Common myeloid progenitor, CD34-positive (primary cell): ENCODE measurements at places on chromosomes 5 and 9.
A peak's percentile ranks its signal among the peaks of the same experiment; 100 is the strongest.

DNA sequence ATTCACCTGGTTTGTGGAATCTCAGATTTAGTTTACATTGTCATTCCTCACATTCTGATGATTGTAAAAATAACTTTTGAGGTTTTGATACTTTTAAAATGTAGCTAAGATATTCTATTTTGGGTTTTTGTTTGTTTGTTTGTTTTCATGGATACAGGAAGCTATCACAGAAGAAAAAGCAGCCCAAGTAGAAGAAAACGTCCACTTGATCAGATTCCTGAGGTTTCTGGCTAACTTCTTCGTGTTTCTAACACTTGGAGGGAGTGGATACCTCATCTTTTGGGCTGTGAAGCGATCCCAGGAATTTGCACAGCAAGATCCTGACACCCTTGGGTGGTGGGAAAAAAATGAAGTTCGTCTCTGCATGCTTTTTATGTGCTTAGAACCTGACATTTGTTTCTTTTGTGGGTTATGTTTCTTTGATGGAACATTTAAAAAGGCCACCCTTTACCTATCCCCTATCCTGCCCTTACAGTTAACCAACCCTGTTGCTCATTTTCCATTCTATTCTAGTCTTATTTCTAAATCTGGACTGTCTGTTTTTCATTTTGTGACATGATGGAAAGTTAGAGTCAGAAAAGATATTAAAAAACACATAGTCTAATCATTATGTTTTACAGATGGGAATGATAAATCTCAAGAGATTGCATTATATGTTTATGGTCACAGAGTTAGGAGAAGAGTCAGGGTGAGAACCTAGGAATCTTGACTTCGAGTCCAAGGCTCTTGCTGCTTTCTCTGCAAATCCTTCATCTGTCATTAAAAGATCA lies 163.7 kb downstream of the ALDH1A1 start:
- DNase-seq: no peak

DNA sequence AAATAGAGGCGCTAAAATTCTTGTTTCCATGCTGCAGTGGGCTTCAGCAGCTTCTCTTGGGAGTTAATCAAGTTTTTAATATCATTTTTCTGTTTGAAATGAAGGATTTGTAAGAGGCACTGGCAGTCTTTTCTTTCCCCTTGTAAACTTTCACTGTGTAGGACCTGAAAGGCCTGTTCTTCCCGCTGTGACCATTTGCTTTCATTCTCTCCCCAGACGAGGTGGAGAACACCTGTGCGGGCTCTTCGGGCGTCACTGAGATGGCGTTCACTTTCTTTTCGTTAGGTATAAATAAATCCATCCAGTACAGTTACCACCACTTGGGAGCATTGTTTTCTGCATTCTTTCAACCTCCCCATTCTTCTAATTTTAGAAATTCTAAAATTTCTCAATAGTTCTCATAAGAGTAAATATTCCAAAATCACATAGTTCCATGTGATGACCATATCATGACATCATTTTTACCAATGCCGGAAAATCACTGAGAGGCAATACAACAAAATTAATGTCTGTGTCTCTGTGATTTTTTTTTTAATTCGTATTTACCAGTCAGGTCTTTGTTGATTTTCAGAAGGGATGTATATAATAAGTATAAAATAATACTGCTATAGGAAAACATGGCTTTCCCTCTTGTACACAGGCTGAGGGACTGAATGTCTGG lies 131.7 kb upstream of the ICE1 start:
- DNase-seq: no peak

DNA sequence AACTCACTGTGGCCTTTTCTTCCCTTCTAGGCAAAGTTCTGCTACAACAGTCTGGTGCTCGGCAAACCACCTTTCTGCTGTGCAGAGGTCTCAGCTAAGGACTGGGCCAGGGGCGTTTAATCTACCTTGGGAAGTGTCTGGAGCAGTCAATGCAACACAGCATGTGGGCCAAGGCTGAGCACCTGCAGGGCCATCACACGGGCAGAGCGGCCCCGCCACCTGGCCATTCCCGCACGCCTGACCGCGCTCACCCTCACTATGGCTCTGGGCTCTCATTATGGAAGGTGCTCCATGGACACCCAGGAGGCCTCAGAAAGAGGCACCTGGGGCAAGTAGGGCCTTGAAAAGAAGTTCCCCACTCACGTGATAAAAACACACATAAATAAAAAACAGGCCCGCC lies 65.7 kb upstream of the TBC1D9B start:
- DNase-seq: no peak

- DNase-seq: no peak
Measured at GRCh38 chr9:69696802-69697201, 24.6 kb upstream of the APBA1 start.

DNA sequence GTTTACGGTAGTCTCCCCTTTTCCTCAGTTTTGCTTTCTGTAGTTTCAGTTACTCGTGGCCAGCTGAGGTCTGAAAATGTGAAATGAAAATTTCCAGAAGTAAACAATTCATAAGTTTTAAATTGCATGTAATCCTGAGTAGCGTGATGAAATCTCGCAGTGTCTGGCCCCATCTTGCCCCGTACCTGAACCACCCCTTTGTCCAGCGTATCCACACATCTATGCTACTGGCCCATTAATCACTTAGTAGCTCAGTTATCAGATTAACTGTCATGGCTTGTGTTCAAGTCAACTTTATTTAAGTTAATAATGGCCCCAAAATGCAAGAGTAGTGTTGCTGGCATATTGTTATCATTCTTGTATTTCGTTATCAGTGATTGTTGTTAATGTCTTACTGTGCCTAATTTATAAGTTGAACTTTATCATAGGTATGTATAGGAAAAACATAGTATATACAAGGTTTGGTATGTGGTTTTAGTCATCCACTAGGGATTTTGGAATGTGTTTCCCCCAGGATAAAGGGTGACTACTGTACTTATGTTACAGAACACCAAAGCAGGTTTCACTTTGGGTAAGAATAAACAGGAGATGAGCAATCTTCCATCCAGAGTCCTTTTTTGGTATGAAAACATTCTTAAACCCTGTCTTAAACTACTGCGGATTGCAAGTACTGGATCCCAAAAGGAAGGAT lies 118.4 kb upstream of the KCNN2 start:
- DNase-seq: no peak

DNA sequence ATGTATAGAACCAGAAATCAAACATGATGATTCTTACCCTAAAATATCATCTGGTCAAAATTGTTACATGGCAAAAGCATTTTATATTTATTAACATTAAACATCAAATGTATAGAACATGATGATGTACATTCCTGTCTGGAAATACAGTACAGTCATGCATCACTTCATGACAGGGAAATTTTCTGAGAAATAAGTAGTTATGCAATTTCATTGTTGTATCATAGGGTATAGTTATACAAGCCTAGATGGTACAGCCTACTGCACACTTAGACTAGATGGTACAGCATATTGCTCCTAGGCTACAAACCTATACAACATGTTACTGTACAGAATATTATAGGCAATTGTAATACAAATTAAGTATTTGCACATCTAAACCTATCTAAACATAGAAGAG lies 64.6 kb upstream of the VCAN start:
- DNase-seq: no peak

GRCh38 chr5:10493884-10494283 lies 52.2 kb downstream of the ROPN1L start:
- no peak for DNase-seq

GRCh38 chr5:31598640-31599611 lies 40.0 kb upstream of the PDZD2 start:
- no peak for DNase-seq

DNA sequence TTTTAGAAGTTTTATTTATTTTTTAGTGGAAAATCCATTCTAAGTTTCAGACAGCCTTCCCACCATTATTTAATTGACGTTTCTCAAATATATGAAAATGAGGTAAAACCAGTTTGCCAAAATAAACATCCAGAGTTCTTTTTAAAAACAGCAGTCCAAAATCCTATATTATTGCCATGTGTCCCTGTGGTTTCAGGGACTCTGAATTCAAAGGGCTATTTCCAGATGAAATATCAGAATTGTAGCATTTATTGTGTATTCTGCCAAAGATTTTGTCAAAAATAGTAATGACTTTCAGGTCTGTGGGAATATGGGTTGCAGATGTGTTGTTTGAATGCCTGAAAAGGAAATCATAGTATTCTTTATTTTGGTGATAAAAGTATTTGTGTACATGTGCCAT lies 41.6 kb downstream of the XRCC4 start:
- no peak for DNase-seq

DNA sequence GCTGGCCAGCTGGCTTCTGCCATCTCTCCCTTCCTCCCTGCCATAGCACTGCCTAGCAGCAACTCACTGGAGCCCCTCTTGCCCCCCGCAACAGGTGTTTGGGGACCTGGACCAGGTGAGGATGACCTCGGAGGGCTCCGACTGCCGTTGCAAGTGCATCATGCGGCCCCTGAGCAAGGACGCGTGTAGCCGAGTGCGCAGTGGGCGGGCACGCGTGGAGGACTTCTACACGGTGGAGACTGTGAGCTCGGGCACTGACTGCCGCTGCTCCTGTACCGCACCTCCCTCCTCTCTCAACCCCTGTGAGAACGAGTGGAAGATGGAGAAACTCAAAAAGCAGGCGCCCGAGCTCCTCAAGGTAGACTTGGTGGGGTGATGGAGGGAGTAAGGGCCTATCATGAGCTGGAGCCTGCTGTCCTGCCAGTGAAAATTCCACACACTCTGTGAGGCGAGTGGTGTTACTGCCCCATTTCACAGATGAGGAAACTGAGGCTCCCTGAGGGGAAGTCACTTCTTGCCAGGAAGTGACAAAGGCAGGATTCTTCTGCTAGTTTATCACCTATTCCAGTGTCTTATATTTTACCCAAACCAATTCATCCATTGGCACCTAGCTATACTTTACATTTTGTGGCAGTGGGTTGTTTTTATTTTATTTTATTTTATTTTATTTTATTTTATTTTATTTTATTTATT lies 10.1 kb downstream of the OLFML2A start:
- no peak for DNase-seq

- no peak for DNase-seq
Measured at GRCh38 chr9:129740666-129741464, 12.0 kb downstream of the PTGES start.

GRCh38 chr9:134376386-134377142 lies 50.3 kb downstream of the RXRA start:
- DNase-seq: no peak

DNA sequence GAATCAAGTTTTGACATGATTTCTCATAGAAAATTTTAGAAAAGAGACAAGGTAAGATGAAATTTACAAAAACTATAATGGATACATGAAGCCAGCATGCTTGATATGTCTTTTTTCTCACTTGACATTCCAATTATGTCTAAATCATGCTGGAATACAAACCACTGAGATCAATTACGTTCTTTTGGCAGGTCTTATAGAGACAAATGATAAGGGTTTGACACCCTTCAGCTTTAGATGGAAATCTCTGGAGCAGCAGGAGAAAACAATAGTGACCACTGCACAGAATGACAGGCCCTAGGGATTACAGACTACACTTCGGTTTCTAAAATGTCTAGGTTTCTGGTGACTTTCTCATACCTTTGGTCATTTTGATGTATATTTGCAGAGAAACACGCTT lies 342.9 kb downstream of the TRPM3 start:
- no peak for DNase-seq

DNA sequence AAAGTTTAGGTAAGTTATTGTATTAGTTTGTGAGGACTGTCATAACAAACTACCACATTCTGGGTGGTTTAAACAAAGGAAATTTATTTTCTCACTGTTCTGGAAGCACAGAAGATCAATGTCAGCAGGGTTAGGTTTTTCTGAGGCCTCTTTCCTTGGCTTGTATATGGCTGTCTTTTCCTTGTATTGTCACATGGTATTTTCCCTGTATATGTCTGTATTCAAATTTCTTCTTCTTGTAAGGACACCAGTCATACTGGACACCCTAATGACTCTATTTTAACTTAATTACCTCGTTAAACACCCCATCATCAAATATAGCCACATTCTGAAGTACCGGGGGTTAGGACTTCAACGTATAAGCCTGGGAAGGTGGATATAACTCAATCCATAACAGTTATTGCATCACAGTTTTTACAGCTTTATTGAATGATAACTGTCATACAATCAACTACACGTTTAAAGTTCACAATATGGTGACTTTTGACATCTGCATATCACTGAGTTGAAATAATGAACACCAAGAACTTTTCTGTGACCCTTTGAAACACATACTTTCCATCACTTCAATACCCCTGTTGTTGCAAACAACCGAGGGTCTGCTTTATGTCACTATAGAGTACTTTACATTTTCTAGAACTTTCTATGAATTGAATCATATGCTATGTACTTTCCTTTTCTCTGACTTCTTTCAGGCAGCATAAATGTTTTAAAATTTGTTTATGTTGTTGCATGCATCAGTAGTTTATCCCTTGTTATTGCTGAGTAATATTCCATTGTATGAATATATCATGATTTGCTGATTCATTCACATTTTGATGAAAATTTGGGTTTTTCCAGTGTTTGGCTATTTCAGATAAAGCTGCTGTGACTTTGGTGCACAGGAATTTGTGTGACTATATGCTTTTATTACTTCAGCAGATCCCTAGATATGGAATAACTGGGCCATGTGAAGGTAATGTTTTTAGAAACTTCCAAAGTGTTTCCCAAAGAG lies 48.5 kb downstream of the MTRR start:
- DNase-seq: no peak

GRCh38 chr5:150502106-150502505 lies 5.8 kb upstream of the NDST1 start:
- DNase-seq: no peak

GRCh38 chr9:71694332-71694731 lies 74.0 kb downstream of the CEMIP2 start:
- no peak for DNase-seq

- DNase-seq: no peak
Measured at GRCh38 chr5:39197556-39197955, 21.8 kb downstream of the FYB1 start.

DNA sequence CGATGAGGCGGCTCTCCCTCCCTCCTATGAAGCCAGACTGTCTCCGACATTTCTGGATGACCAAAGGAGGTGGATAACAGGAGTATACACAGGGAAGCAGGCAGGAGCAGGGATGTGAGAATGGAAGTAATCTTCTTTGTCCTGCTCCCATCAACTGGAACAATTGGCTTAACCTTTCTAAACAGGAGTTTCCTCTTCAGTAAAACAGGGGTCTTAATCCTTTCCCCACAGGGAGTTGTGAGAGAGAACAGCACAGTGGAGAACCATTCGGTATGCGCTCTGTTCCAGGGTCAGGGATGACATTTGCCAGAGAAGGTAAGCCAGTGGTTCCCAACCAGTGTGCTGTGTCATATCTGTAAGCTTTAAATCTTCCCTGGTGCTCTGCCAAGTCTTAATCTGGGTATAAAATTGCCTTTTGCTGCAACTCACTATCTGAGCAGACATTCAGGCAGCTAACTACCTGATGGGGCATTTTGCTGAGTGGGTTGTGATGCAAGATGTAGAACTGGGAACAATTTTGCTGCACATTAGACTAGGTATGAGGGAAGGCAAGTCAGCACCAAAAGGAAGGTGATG lies 294.8 kb upstream of the KIF2A start:
- no peak for DNase-seq

- DNase-seq: peak; percentile 37
Measured at GRCh38 chr9:83964973-83965349, 15.1 kb downstream of the HNRNPK start.
